Liver (tissue), 10 donors: ENCODE measurements at places on chromosomes 3 and 15. TPM values are rescaled to one million over a fixed set of nuclear protein-coding genes. Genes with fewer than 3 reads are reported as not detected.
A peak's percentile ranks its signal among the peaks of the same experiment; 100 is the strongest.

Gene CEMIP
- under 0.01 TPM for total RNA-seq

- no peaks in the 10 kb centered on the region for H3K36me3 ChIP-seq
- no peaks in the 10 kb centered on the region for H3K27me3 ChIP-seq
- no peak overlapping the region for H3K27ac ChIP-seq
- no peak overlapping the region for H3K4me3 ChIP-seq
- no peak for DNase-seq
These were observed 39.8 kb downstream of the MUC20 start for GRCh38 chr3:195760345-195761122.

- H3K27me3 ChIP-seq = no peaks in the 10 kb centered on the region
- H3K27ac ChIP-seq = peak overlapping the region; percentile 89
- H3K4me1 ChIP-seq = peaks cover 17% of the 10 kb centered on the region
These were observed 461 bp downstream of the PCYT1A start for GRCh38 chr3:196287090-196287439.

GRCh38 chr3:175357758-175358157, 498.6 kb downstream of the NAALADL2 start:
- DNase-seq = no peak
- H3K27me3 ChIP-seq = no peaks in the 10 kb centered on the region
- no peaks in the 10 kb centered on the region for H3K4me1 ChIP-seq
- no peak overlapping the region for H3K4me3 ChIP-seq

- H3K4me1 ChIP-seq = peaks cover 1% of the 10 kb centered on the region
- no peaks in the 10 kb centered on the region for H3K27me3 ChIP-seq
- no peak overlapping the region for H3K27ac ChIP-seq
These were observed 44.0 kb downstream of the ANAPC13 start for GRCh38 chr3:134441821-134442220.

Gene CHRNA3
- not detected for total RNA-seq

DNA sequence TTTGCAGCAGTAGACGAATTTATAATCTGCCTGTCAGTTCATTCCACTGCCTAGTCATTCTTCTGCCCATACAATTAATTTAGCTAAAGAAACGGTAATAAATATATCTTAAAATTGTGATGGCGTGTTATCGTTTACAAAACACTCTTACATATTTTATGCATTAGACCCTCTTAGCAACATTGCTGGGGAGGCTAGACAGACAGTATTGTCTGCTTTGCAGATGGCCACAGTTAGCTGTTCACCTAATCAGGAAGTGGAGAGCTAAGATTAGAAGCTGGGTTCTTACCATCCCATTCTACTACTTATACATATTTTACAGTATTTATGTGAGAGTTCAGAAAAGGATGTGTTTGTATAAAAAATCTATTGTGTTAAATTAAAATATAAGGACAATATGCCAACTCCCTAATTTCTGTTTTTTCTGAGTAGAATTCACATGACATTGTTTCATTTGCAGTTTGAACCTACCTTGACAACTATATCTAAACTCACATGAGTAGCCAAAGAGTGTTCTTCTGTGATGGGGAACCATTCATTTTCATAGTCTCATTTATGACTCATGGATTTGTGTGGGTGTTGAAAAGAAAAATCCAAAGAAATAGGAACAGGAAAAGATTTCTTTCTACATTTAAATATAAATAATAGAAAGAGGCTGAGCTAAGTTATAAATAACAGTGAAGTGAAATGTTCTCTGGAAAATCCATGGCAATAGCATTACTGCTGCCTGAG, 41.7 kb upstream of the C3orf80 start:
- no peaks in the 10 kb centered on the region for H3K27me3 ChIP-seq
- no peaks in the 10 kb centered on the region for H3K4me1 ChIP-seq
- no peaks in the 10 kb centered on the region for H3K36me3 ChIP-seq
- H3K4me3 ChIP-seq = no peak overlapping the region
- no peak overlapping the region for H3K27ac ChIP-seq

Gene PRR20G
- total RNA-seq = not detected

GRCh38 chr3:170352936-170353335, 4.6 kb upstream of the SKIL start:
- H3K27me3 ChIP-seq = no peaks in the 10 kb centered on the region
- peaks cover 39% of the 10 kb centered on the region for H3K4me1 ChIP-seq
- H3K4me3 ChIP-seq = no peak overlapping the region
- no peak for DNase-seq

DNA sequence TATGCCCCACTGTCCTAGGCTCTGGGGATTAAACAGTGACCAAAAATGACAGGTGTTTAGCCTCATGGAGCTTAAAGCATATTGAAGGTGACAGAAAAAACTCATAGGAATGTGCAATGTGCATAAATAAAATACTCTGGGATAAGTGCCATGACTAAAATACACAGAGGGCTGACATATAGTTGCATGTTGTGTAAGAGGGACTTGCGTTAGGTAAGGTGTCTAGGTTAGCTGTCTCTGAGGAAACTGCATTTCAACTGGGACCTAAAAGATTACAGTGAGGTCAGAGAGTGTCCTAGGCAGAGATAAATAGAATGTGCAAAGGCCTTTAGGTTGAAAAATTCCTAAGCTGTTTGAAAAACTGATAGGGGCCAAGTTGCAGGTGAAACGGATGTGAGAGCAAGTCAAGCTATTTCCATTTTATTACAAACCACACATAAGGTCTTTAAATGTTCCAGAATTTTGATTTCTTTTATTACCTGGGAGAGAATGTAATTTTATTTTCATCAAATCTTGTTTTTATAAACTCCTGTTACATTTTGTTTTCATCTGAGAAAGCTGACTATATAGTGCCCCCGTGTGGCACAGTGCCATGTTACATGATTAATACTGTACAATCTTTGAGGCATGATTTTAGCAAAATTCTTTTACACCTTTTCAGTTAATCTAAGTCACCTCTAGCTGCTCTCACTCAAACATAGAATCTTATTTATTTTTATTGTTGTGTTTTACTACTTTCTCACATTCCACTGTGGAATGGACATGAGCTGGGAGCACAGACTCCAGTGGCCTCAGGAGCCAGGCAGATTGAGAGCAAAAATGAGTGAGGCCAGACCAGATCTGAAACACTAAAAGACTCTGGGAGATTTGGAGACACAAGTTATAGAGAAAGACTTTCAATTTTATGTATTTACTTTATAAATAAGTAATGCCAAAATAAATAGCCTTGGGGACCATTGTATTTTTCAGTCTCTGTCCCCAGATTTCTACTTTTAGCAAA, 259.6 kb upstream of the ZNF717 start:
- H3K27me3 ChIP-seq = no peaks in the 10 kb centered on the region
- H3K36me3 ChIP-seq = no peaks in the 10 kb centered on the region
- H3K4me3 ChIP-seq = no peak overlapping the region
- DNase-seq = no peak

Gene IL5RA
- 0.08 TPM for total RNA-seq

Gene VPS33B
- 8.9 TPM for total RNA-seq

Gene RETNLB
- total RNA-seq = not detected

Gene TMEM40
- total RNA-seq = not detected

Gene SLC35G2
- 0.59 TPM for total RNA-seq

GRCh38 chr15:55915221-55915620, 78.2 kb downstream of the NEDD4 start:
- DNase-seq = no peak
- peaks cover 2% of the 10 kb centered on the region for H3K36me3 ChIP-seq
- no peaks in the 10 kb centered on the region for H3K27me3 ChIP-seq
- H3K4me1 ChIP-seq = no peaks in the 10 kb centered on the region

DNA sequence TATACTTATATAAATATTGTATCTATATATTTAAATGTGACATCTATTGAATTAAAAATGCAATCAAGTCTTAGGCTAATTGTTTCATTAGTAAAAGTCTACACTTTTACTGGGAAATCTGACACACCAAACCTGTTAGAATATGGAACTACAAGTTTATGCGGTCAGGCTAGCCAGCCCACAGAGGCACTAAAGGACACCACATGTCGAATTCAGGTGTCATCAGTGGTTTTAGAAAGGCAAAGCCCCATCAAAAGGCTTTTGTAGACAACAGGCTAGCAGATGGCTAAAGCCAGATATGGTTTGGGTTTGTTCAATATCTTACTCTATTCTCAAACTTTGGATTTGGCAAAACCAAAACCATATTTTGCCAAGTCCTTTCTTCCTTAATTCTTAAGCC, 411.0 kb downstream of the MECOM start:
- no peak for DNase-seq
- no peaks in the 10 kb centered on the region for H3K4me1 ChIP-seq
- no peak overlapping the region for H3K4me3 ChIP-seq
- H3K36me3 ChIP-seq = no peaks in the 10 kb centered on the region
- H3K27me3 ChIP-seq = no peaks in the 10 kb centered on the region
- no peak overlapping the region for H3K27ac ChIP-seq

Gene DUT
- total RNA-seq = 58.7 TPM

Gene GOLGA8H
- 0.17 TPM for total RNA-seq

DNA sequence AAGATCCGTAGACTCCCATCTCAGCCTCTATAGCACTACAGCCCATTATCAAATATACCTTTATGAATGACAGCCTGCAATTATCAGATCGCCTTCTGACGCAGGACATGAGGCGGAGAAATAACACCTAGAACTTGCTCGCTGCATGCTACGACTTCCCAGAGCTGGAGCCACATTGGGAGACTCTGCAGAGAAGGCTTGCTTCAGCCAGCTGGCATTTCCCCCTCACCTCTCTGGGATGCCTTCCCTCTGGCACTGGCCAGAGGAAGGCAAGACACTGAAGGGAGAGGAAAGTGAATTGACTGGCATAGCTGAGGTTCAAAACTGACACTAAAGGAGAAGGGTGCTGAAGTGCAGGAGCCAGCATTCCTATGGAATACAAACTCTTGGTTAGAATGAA, 131.7 kb downstream of the GABRB3 start:
- no peak overlapping the region for H3K27ac ChIP-seq
- no peak for DNase-seq
- H3K4me1 ChIP-seq = no peaks in the 10 kb centered on the region
- no peaks in the 10 kb centered on the region for H3K27me3 ChIP-seq
- H3K36me3 ChIP-seq = no peaks in the 10 kb centered on the region

GRCh38 chr3:166783206-166783605, 596.9 kb downstream of the ZBBX start:
- no peak overlapping the region for H3K4me3 ChIP-seq
- H3K27ac ChIP-seq = no peak overlapping the region
- DNase-seq = no peak
- H3K4me1 ChIP-seq = no peaks in the 10 kb centered on the region

GRCh38 chr3:52324676-52325075, 8.6 kb downstream of the DNAH1 start:
- peaks cover 3% of the 10 kb centered on the region for H3K36me3 ChIP-seq
- H3K4me3 ChIP-seq = no peak overlapping the region
- H3K27me3 ChIP-seq = no peaks in the 10 kb centered on the region
- H3K27ac ChIP-seq = no peak overlapping the region

- no peaks in the 10 kb centered on the region for H3K27me3 ChIP-seq
- H3K36me3 ChIP-seq = no peaks in the 10 kb centered on the region
- H3K4me1 ChIP-seq = peaks cover 10% of the 10 kb centered on the region
- H3K27ac ChIP-seq = no peak overlapping the region
These were observed 144.4 kb downstream of the DNAJB8 start for GRCh38 chr3:128322030-128323022.

Gene TRIM42
- total RNA-seq = not detected

- no peak for DNase-seq
- no peaks in the 10 kb centered on the region for H3K4me1 ChIP-seq
- H3K36me3 ChIP-seq = no peaks in the 10 kb centered on the region
- no peaks in the 10 kb centered on the region for H3K27me3 ChIP-seq
These were observed 10.9 kb downstream of the CTDSPL start for GRCh38 chr3:37872413-37873160.

- no peak for DNase-seq
- no peaks in the 10 kb centered on the region for H3K36me3 ChIP-seq
- H3K27me3 ChIP-seq = no peaks in the 10 kb centered on the region
- H3K27ac ChIP-seq = no peak overlapping the region
- peaks cover 9% of the 10 kb centered on the region for H3K4me1 ChIP-seq
- no peak overlapping the region for H3K4me3 ChIP-seq
These were observed 27.9 kb downstream of the USP3 start for GRCh38 chr15:63532307-63532744.

- H3K27ac ChIP-seq = no peak overlapping the region
- H3K4me1 ChIP-seq = no peaks in the 10 kb centered on the region
- DNase-seq = no peak
- H3K4me3 ChIP-seq = no peak overlapping the region
- H3K36me3 ChIP-seq = no peaks in the 10 kb centered on the region
These were observed 11.8 kb upstream of the PP2D1 start for GRCh38 chr3:20023623-20024405.

DNA sequence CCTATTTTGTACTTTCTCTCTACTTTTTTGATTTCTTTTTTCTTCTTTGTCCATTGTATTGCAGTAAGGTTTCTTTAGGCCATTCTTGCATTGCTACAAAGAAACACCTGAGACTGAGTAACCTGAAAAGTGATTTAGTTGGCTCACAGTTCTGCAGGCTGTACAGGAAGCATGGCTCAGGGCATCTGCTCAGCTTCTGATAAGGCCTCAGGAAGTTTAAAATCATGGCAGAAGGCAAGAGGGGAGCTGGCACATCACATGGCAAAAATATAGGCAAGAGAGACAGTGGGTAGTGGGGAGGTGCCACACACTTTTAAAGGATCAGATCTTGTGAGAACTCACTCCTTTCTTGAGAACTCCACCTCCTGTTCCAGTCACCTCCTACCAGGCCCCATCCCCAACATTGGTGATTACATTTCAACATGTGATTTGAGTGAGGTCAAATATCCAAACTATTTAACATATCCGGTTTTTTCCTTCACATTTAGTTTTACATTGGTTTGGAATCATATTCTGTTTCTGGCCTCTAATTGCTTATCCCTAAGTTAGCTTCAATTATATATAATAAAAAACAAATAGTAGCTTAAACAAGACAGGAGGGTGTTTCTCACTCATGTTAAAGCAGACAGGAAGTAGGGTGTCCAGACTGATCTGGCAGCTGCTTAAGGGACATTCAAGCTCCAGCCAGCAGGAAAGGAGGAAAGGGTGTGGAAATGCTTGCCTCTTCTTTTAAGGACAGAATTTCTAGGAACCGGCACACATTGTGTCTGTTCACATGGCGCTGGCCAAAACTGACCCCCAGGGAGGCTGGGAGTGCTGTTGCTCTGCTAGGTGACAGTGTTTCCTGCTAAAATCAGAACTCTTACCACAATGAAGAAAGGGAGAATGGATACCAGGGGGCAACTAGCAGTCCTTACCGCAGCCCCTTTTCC, 28.8 kb upstream of the SKOR1 start:
- H3K4me3 ChIP-seq = no peak overlapping the region
- no peaks in the 10 kb centered on the region for H3K4me1 ChIP-seq
- no peaks in the 10 kb centered on the region for H3K27me3 ChIP-seq
- DNase-seq = no peak
- no peaks in the 10 kb centered on the region for H3K36me3 ChIP-seq
- H3K27ac ChIP-seq = no peak overlapping the region

- DNase-seq = no peak
- no peaks in the 10 kb centered on the region for H3K27me3 ChIP-seq
- no peak overlapping the region for H3K4me3 ChIP-seq
These were observed 21.7 kb downstream of the CLDN11 start for GRCh38 chr3:170440344-170440743.

- no peak overlapping the region for H3K4me3 ChIP-seq
- no peaks in the 10 kb centered on the region for H3K27me3 ChIP-seq
- no peak for DNase-seq
- no peaks in the 10 kb centered on the region for H3K4me1 ChIP-seq
These were observed 16.1 kb downstream of the BDH1 start for GRCh38 chr3:197539651-197540051.
